ENCODE measurements at places on chromosomes 2 and 18.

- DNase-seq = no peak
Measured at GRCh38 chr18:44835703-44836102, 155.0 kb downstream of the SETBP1 start.

DNA sequence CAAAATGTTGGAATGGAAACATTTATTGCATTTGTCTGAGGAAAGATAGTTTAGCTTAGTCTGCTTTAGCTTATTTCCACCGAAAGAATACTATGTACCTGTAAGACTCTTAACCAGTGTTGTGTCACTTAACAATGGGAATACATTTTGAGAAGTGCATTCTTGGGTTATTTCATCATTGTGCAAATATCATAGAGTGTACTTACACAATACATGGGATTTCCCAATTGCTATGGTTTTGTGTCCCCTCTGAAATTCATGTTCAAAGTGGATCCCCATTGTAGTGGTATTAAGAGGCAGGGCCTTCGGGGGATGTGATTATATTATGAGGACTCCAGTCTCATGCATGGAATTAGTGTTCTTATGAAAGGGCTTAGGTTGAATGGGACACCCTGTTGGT lies 249.4 kb upstream of the UBE2E3 start:
- no peak for DNase-seq

GRCh38 chr18:58842978-58843687 lies 21.5 kb upstream of the ZNF532 start:
- no peak for DNase-seq

GRCh38 chr2:112886291-112886690 lies 24.7 kb upstream of the IL37 start:
- no peak for DNase-seq

- DNase-seq = no peak
Measured at GRCh38 chr2:73759285-73759764, 20.6 kb downstream of the DUSP11 start.

- no peak for DNase-seq
Measured at GRCh38 chr2:189581354-189582139, 961 bp upstream of the SLC40A1 start.

DNA sequence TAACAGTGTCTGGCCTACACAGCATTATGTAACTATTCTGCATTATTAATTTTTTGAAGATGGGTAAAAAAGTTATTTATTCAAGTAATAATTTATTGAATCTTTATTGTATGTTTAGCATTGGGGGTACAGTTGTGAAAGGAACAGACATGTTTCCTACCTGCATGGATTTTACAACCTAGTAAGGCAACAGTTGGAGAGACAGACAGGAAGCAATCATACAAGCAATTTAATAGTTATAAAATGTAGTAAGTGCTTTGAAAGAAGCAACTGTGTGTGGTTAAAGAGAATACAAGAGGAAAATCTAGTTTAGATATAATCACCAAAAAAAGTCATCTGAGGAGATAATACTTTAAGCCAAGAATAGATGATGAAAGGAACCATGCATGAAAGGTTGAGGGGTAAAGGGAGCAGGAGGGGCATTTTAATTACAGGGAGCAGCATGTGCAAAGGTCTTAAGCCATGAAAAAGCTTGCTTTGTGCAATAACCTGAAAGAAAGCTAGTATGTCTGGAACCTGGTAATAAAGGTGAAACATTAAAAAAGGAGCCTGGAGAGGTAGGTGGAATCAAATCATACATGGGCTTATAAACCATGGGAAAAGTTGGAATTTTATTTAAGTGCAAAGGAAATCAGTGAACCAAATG lies 140.8 kb downstream of the PIK3C3 start:
- no peak for DNase-seq

DNA sequence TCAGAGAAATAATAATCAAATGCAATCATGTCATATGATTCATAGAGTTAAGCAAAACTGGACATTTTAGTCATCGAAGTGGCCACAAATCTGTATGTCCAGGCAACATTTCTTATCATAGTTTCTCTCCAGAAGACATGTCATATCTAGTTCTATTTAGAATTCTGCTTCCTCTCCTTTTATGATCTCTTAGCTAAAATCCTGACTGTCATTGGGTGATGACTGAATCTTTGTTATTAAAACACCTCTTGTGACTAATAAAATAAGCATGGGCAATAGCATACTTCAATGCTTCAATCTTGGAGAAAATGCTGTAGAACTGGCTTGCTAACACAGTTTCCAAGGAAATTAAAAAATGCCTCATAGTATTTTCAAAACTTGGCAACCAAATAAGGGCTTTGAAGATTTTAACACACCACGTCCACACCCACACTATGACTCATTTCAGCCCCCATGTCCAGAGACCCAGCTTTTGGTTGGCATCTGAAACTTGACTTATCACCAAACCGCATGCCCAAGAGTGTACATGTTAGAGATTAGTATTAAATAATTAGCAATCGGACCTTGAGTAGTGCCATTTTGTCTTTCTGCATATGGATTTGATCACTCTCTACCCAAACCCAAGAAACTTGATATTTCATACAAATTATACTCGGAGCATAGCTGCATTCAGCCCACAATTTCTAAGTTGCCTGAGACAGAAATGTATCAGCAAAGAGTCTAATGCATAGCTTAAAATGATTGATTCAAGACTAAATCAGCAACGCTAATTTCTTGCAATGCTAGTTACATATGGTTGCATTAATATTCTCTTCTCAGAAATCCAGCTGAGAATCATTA lies 106.5 kb upstream of the ETAA1 start:
- DNase-seq = no peak

- no peak for DNase-seq
Measured at GRCh38 chr2:33068261-33068660, 121.5 kb downstream of the LTBP1 start.

DNA sequence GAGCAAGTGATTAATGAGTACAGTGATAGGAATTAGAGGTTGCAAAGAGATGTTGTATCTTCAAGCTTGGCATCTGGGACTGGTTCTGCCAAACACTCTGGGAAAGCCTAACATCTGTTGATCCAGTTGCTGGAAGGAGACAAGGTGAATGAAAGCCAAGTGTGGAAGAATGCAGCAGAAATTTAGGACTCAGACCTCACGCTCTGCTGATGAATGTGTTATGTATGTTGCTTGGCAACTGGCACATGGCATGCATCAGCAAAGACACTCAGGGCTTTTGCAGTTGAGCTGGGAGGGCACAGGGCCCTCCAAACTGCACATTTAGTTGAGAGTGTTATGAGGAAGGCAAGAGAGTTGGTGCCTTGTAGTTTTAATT lies 105.5 kb downstream of the COLEC12 start:
- no peak for DNase-seq

- no peak for DNase-seq
Measured at GRCh38 chr18:39167990-39168389, 1602.4 kb upstream of the CELF4 start.

DNA sequence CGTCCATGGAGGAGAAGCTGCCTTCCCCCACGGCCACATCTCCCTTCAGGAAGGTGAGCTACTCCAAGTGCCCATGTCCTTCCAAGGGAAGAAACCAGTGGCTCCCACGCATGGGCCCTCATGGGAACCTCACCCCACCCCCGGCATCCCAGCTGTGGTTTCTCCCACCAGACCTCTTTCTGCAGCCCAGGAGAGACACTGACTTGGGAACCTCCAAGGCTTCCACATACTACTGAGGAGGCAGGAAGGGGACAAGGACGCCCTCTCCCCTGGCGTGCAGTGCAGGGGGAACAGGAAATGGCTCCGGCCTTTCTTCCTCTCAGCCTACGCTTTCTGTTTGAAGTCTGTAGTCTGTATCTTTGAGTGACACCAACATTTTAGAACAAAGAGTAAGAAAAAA lies 104.5 kb upstream of the EPC2 start:
- no peak for DNase-seq

- peak; percentile 35 for DNase-seq
Measured at GRCh38 chr2:208025814-208026184, 472 bp upstream of the PLEKHM3 start.

- DNase-seq = no peak
Measured at GRCh38 chr2:189534854-189535832, 45.4 kb downstream of the SLC40A1 start.

DNA sequence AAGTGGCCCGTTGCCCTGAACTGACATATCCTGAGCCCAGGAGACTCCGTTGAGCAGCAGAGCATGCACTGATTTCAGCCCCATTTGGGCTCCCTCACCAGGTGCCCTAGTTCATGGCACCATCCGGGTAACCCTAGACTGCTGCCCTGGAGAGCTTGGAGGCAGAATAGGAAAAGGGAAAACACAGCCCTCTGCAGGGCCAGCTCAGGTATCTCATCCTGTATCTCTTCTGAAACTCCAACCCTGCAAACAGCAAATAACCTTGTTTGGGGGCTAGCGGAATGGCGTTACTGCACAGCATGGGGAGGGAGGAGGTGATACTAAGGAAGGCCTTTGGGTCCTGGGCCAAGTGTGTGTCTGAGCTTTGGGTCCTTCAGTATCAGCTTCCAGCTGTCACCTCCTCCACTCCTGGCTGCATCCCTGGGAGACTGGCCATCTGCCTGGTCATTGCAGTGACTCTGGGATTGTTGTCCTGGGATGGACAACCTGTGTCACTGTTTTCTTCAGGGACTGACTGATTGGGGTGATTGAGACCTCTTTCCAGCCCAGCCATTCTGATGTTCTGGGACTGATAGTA lies 233.8 kb upstream of the SKOR2 start:
- DNase-seq = no peak

GRCh38 chr2:233280114-233280693 lies 27.4 kb upstream of the SAG start:
- no peak for DNase-seq

DNA sequence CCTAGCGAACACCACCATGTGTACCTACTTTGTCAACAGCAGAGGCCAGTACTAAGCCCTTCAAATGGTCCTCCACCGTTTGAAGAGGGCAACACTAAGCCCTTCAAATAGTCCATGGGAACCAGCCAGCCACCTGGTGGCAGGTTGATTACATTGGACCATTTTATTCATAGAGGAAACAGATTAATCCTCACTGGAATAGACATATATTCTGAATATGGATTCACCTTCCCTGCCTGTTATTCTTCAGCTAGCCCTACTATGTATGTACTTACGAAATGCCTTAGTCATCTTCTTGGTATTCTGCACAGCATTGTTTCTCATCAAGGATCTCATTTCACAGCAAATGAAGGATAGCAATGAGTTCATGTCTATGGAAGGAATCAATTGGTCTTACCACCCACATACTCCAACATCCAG lies 10.0 kb upstream of the ZNF396 start:
- no peak for DNase-seq

DNA sequence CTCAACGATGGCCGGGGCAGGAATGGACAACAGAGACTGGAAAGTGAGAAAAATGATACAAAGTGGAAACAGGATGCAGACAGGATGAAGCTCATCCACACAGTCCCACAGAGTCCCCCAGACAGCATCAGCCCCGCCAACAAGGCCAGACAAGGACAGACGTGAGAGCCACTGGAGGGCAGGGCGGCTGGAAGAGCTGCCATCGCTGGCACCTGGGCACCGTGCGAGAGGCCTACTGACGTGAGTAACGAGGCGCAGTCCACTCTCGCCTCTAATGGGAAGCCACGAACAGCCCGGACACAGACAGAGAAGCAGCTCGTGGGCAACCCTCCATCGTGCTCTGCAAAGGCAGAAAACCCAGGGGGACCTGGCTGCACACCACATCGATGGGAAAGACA lies 17.1 kb downstream of the HDAC4 start:
- no peak for DNase-seq

DNA sequence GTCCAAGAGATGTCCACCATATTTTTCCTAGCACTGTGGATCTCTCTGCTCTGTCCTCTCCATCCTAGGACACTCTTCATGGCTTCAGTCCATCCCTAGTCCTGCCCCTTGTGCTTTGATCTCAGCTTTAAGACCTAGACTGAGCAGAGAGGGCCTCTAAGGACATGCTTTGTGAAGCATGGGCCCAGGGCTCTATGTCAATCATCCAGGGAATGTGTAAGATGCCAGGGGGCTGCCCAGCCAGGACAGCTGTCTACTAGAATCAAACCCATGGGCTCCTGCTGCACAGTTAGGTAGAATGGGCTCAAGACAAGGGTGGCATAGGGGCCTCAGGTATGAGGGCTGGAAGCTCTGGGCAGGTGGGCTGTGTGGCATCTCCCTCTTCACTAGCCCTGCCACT lies 24.9 kb downstream of the TET3 start:
- DNase-seq = no peak

- no peak for DNase-seq
Measured at GRCh38 chr2:239047861-239048260, 200.0 kb downstream of the TWIST2 start.

- DNase-seq = no peak
Measured at GRCh38 chr2:109016376-109016775, 27.4 kb upstream of the EDAR start.

GRCh38 chr2:237324405-237324831 lies 89.5 kb downstream of the COL6A3 start:
- no peak for DNase-seq

- DNase-seq = no peak
Measured at GRCh38 chr18:37435150-37435867, 130.3 kb downstream of the CELF4 start.

- DNase-seq = no peak
Measured at GRCh38 chr18:24514439-24514838, 54.0 kb downstream of the HRH4 start.

DNA sequence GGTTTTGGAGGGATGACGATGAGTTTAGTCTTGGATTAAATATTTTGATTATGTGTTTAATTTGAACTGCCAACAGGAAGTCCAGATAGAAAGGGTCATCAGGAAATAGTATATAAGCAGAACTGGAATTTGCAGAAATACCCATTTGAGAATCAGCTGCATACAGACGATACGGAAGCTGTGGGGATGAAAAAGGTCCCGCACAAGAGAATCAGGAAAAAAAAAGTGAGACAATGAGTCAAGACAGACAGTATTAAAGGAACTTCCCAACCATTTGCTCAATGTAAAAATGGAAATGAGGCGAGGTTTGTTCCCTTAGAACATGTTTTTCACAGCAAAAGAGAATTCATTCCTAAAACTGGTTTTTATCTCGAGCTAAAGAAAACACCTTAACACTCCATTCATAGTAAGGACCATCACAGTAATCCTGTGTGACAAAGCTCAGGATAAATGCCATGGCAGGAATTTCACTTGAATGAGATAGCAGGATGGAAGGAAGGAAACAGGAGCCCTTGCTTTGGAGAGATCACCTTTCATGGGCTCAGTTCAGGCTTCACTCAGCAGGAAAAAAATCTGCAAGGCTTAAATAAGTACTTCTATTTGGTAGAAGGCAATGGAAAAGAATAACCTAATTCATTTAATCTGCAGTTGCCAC lies 29.3 kb downstream of the BCL2 start:
- no peak for DNase-seq

All from stimulated activated naive CD4-positive, alpha-beta T cell treated with Interleukin-2 at 50 U/mL for 16 hours (primary cell).